ENCODE measurements at places on chromosomes 11 and 22.
A peak's percentile ranks its signal among the peaks of the same experiment; 100 is the strongest.

GRCh38 chr11:2265396-2265795 is 5.0 kb downstream of the ASCL2 start:
- peak; percentile 61 for ATAC-seq

DNA sequence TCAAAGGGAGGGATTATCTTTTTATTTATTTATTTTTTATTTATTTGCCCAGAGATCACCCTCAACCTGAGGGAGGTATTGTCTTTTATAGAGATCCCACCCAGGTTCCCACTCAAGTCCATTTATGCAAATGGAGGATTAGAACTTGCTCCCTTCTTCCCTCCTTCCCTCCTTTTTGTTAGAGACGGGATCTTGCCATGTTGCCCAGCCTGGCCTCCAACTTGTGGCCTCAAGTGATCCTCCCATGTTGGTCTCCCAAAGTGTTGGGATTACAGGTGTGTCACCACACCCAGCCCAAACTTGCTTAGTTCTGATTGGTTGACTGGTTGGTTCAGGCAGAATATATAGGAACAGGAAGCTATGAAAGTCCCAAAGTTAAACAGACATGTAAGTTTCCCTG is 51.9 kb downstream of the HIPK3 start:
- ATAC-seq, result no peak

GRCh38 chr22:22196018-22196533 is 48.5 kb upstream of the VPREB1 start:
- no peak for ATAC-seq

GRCh38 chr11:129023968-129024676 is 81.5 kb upstream of the TP53AIP1 start:
- ATAC-seq, result peak; percentile 44

DNA sequence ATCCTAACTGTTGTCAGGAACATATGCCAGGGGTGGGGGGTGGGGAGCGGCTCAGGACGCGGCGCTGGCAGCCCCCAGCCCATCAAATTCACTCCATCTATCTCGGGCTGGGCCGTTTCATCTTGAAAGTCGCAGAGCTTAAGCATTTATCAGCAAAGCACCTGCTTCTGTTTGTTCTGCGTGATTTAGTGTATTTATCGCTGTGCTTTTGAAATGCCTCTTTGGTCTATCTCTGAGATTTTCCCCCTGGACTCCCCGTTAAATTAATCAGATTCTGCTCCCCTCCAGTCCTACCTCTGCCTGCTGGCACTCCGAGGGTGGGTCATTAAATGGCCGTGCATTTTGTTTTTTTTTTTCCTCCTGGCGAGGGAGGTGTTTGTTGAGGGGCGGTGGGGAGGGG is 446.2 kb downstream of the TBC1D22A start:
- no peak for ATAC-seq

- ATAC-seq, result no peak
Measured at GRCh38 chr22:31613286-31613903, 48.6 kb downstream of the PISD start.

GRCh38 chr22:35564975-35565867 is 24.6 kb downstream of the RASD2 start:
- ATAC-seq, result no peak

DNA sequence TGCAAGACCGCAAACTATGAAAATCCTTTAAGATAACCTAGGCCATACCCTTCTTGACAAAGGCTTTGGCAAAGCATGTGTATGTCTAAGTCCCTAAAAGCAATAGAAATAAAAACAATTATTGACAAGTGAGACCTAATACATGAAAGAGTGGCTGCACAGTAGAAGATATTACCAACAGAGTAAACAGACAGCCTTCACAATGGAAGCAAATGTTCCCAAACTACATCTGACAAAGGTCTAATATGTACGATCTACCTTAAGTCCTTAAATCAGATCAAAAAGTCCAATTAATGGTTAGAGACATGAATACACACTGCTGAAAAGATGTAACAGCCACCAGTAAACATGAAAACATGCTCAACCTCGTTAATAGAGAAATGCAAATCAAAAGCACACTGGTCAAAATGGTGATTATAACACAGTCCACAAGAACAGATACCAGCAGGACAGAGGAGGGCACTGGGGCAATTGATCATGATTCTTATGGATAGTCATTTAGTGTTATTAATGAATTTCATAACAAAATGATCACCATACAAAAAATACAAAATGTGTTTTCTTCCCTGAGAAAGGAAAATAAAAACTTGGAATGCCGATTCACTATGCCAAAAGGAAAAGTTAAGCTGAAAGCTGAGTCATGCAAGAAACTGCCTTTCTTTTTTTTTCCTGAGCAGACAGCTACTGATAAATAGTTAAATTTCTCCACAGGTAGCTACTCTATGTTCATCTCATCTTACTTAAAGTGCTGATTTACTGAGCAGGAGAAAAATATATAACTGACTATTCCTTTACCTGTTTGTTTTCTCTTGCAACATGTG is 102.6 kb upstream of the VPREB1 start:
- ATAC-seq, result no peak

- no peak for ATAC-seq
Measured at GRCh38 chr11:102446606-102447005, 6.0 kb downstream of the TMEM123 start.

DNA sequence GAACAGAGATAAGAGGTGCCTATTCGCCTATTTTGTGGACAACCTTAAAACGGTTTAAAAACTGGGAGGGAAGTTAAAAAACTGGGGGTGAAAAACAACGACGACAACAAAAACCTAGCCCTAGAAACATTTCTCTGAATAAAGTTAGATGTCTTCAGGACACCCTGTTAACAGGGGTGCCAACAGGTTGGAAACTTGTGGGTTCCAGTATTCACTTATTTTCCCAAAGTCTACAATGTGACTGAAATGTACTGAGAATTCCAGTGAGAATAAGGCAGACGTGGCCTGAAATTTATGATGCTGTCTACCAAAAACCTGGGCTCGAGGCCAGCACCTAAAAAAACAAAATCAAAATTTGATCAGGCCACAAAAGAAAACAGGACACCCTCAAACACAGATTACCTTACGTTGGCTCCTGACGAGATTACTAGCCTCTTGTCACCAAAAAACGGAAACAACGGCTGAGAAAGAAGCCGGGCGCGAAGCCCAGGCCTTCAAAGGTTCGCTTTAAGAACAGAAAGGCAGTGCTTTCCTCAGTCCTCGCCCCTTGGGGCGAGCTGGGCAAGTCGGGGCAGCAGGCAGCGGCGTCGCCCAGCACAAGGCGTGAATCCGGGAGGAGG is 906 bp downstream of the CCDC90B start:
- ATAC-seq, result peak; percentile 25

DNA sequence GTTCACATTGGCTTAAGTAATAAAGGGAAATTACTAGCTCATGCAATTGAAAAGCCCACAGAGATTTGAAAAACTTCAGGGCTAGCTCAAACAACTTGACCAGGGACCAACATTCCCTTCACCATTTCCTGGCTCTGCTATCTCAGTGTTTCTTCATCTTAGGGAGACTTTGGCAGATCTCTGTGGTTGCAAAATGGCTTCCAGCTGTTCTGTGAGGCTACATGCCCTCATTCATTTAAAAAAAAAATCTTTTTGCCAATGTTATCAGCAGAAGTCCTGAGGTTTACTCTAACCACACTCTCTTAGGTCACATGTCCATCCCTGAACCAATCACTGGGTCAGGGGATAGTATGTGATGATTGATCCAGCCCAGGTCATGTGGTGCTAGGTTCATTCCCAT is 13.9 kb upstream of the RASSF10 start:
- ATAC-seq, result no peak

DNA sequence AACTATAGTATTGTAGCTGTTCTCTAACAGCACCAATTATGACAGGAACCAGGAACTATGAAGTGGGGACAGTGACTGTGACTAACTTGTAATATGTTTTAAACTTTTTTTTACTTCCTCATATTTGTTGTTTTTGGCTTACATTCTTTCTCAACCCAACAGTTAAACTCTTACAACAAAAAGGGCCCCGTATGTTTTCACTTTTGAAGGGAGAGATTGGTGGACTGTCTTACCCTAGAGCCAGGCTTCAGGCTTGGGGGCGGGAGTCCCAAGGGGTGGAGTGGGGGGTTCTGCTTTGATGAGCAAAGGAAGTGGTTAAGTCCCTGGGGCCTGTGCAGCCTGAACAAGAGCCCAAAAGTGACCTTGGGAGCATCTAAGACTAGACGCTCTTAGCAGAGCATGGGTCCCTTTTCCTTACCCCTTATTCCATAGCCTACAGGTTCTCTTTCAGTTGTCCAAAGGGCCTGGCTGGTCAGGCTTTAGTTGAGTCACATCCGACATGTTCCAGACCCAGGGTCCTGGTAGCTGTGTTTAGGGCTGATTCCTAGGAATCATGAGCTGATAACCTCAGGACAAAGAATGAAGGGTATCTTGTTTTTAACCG is 38.8 kb downstream of the STIM1 start:
- ATAC-seq, result peak; percentile 80

DNA sequence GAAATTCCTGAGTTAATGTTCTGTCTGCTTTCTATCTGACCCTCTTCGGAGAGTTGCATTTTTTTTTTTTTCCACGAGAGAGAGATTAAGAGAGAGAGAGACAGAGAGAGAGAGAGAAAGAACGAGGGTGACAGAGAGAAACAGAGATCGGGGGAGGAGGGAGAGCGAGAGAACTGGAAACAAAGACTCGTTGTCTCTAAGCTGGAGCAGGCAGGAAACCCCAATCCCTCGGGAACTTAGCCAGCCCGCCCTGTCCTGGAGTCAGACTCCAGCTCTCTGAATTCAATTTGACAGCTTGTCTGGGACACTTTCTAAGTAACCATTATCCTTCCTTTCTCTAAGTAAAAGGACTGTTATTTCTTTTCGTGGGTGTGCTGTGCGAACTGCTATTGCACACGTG is 76.9 kb downstream of the KCNJ1 start:
- ATAC-seq, result no peak

- ATAC-seq, result no peak
Measured at GRCh38 chr11:109697140-109697843, 275.3 kb downstream of the C11orf87 start.

DNA sequence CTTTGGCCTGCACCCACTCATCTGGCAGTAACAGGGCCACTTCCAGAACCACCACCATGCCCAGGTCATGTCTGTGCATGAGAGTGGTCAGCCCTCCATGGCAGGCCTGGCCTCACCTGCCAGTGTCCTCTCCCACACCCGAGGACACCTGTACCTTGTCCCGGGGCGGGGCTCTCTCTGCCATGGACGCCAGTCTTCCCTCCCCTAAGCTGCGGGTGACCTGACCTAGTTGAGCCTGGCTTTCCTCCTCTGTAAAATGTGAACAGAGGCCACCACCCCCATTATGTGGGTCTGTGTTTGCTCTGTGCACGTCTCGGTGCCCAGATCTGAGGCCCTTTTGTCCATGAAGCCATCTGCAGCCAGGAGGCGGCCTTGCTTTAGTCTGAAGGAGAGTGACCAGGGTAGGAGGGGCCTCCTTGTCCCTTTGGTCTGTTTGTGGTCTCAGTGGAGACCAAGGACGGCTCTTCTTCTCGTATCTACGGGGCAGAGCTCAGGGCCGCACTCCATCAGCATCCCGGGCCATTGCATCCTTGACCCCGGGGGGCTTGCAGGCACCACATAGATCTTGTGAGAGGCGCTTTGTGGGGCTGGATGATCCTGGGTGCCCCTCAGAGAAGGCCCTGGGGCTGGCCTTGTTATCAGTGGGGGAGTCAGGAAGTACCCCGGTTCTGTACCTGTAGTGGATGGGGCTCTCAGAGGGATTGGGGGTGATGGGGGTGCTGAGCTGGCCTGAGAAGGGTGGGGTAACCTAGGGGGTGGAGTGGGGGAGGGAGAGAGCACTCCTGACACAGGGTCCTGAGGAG is 121.6 kb downstream of the KCNQ1 start:
- no peak for ATAC-seq

- no peak for ATAC-seq
Measured at GRCh38 chr11:72741429-72741833, 10.8 kb downstream of the ARAP1 start.

DNA sequence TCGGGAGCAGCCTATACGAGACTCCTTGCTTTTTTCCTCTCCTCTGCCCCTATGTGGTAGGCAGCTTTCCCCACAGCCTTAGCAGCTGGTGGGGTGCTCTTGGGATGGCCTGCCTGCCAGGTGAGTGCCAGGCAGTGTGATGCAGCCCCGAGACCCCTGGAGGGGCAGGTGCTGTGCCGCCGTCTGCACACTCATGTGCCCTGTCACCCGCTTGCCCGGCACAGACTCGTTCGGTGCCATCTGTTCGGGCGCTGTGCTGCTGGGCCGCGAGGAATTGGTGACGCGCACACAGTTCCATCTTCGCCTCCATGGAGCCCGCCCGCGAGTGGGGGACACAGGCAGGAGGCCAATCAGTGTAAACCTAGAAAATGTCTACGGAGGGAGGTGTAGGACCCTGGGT is 15.1 kb downstream of the TRMU start:
- ATAC-seq, result no peak

- ATAC-seq, result no peak
Measured at GRCh38 chr22:24894998-24895397, 51.5 kb downstream of the LHFPL7 start.

GRCh38 chr22:40519284-40519947 is 117.1 kb downstream of the MRTFA start:
- peak; percentile 92 for ATAC-seq

GRCh38 chr22:41555325-41555982 is 5.4 kb upstream of the CSDC2 start:
- no peak for ATAC-seq

GRCh38 chr11:1223346-1224110 is 662 bp downstream of the MUC5B start:
- ATAC-seq, result no peak
